ENCODE measurements at places on chromosomes 1 and 21. TPM values are rescaled to one million over a fixed set of nuclear protein-coding genes. Genes with fewer than 3 reads are reported as not detected.

Gene SLC16A4
- 1.7 TPM for total RNA-seq

Gene OR2T11
- total RNA-seq = not detected

DNA sequence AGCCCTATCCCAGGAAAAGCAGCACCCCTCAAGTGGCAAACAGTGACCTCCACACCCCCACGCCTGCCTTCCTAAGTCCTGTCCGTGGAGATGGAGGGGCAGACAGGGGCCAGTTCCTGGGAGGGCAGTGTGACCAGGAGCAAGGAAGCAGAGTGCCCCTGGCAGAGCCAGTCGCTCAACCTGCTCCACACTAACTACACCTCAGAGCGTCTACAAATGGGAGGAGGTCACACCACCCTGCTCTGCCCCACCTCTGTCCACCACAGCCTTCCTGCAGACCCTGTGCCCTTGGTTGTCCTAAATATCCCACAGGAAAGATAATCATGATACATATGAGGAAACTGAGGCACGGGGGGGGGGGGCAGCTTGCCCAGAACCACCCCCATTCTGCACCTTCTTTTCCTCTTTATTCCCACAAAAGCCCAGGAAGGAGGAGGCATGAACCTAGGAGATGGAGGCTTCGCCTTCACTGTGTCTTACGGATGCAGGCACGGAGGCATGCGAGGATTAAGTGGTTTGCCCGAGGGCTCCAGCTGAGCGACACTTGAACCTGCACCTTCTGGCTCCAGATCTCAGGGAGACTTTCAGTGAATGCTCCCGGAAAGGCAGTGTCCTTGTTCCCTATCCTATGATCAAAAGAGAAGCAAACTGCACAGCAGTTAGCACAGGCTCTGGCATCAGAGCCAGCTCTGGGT lies 42.7 kb upstream of the SELENON start:
- no peak overlapping the region for H3K27ac ChIP-seq
- H3K36me3 ChIP-seq = no peaks in the 10 kb centered on the region
- DNase-seq = no peak
- no peaks in the 10 kb centered on the region for H3K4me1 ChIP-seq

Gene CBR3
- 18.5 TPM for total RNA-seq

- no peaks in the 10 kb centered on the region for H3K36me3 ChIP-seq
- no peaks in the 10 kb centered on the region for H3K4me1 ChIP-seq
- no peak for DNase-seq
- no peak overlapping the region for H3K27ac ChIP-seq
Measured at GRCh38 chr1:54808443-54809207, 7.5 kb upstream of the TTC22 start.

DNA sequence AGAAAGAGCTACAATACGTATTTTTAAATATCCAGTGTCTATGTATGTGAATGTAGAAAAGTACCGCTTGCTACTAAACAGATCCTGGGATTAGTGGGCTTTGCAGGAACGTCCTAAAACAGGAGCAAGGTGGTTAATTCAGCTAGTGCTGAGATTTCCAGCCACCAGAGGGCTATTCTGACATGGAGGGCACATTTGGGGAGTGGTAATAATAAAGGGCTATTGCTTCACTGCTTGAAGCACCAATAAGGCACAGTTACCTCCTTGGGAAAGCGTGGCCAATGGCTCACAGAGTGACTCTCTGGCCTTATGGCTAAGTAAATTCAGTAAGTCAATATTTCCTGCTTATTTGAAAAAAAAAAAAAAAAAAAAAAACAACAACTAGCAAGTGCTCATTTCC lies 152.4 kb downstream of the GABPA start:
- no peaks in the 10 kb centered on the region for H3K36me3 ChIP-seq
- no peaks in the 10 kb centered on the region for H3K27me3 ChIP-seq
- no peak for DNase-seq
- H3K4me1 ChIP-seq = no peaks in the 10 kb centered on the region
- H3K27ac ChIP-seq = no peak overlapping the region

- H3K4me3 ChIP-seq = no peak overlapping the region
- peak; percentile 53 for DNase-seq
- H3K27ac ChIP-seq = peak overlapping the region; percentile 81
- no peaks in the 10 kb centered on the region for H3K36me3 ChIP-seq
- H3K27me3 ChIP-seq = no peaks in the 10 kb centered on the region
- H3K4me1 ChIP-seq = peaks cover 49% of the 10 kb centered on the region
Measured at GRCh38 chr1:42946120-42946898, 12.4 kb downstream of the SLC2A1 start.

DNA sequence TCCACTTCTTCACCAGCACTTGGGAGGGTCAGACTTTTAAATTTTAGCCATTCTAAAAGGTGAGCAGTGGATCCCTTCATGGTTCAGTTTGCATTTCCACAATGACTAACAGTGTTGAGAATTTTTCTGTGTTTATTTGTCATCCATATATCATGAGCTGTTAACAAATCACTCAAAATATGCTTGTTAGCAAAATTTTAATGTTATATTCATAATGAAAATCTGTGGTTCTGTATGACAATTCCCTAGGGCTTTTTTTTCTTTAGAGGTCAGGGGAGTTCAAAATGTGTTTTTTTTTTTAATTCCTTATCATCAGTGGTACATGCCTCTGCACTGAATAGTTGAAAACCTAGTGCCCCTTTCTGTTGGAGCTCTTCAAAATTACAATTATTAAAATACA lies 682.2 kb upstream of the ADGRL2 start:
- H3K27me3 ChIP-seq = no peaks in the 10 kb centered on the region
- H3K4me1 ChIP-seq = no peaks in the 10 kb centered on the region
- H3K36me3 ChIP-seq = no peaks in the 10 kb centered on the region
- H3K27ac ChIP-seq = no peak overlapping the region
- H3K4me3 ChIP-seq = no peak overlapping the region

DNA sequence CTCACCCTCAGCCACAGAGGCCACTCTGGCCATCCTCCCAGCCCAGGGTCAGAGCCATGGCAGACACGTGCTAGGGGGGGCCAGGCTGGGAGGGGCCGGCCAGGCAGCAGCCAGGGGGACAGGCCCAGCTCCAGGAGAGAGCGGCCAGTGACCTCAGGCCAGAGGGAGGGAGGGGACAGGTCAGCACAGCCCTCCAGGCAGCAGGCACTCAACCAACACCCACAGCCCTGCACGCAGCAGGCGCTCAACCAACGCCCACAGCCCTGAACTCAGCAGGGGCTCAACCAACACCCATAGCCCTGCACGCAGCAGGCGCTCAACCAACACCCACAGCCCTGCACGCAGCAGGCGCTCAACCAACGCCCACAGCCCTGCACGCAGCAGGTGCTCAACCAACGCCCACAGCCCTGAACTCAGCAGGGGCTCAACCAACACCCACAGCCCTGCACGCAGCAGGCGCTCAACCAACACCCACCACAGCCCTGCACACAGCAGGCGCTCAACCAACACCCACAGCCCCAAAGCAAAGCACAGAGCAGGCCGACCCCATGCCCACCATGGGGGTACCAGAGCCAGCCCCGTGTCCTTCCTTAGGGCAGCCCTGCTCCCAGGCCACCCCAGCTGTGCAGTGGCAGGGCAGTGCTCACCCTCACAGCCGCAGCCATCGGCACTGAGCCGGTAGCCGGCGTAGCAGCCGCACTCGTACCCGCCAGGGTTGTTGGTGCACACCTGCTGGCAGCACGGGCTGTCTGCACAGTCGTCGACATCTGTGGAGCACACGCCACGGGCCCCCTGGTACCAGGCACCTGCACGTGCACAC lies 55.9 kb downstream of the ARHGEF16 start:
- H3K36me3 ChIP-seq = no peaks in the 10 kb centered on the region
- no peak for DNase-seq
- no peaks in the 10 kb centered on the region for H3K4me1 ChIP-seq
- H3K4me3 ChIP-seq = no peak overlapping the region

- H3K36me3 ChIP-seq = no peaks in the 10 kb centered on the region
- no peak overlapping the region for H3K27ac ChIP-seq
- H3K4me3 ChIP-seq = no peak overlapping the region
- no peaks in the 10 kb centered on the region for H3K27me3 ChIP-seq
- peaks cover 4% of the 10 kb centered on the region for H3K4me1 ChIP-seq
- peak; percentile 64 for DNase-seq
Measured at GRCh38 chr1:202207292-202207691, 13.7 kb downstream of the LGR6 start.

Gene VTCN1
- 4.0 TPM for total RNA-seq

GRCh38 chr1:108645564-108646184 lies 15.2 kb downstream of the HENMT1 start:
- H3K4me3 ChIP-seq = no peak overlapping the region
- H3K27ac ChIP-seq = no peak overlapping the region
- DNase-seq = no peak
- H3K4me1 ChIP-seq = no peaks in the 10 kb centered on the region
- H3K36me3 ChIP-seq = no peaks in the 10 kb centered on the region
- no peaks in the 10 kb centered on the region for H3K27me3 ChIP-seq

DNA sequence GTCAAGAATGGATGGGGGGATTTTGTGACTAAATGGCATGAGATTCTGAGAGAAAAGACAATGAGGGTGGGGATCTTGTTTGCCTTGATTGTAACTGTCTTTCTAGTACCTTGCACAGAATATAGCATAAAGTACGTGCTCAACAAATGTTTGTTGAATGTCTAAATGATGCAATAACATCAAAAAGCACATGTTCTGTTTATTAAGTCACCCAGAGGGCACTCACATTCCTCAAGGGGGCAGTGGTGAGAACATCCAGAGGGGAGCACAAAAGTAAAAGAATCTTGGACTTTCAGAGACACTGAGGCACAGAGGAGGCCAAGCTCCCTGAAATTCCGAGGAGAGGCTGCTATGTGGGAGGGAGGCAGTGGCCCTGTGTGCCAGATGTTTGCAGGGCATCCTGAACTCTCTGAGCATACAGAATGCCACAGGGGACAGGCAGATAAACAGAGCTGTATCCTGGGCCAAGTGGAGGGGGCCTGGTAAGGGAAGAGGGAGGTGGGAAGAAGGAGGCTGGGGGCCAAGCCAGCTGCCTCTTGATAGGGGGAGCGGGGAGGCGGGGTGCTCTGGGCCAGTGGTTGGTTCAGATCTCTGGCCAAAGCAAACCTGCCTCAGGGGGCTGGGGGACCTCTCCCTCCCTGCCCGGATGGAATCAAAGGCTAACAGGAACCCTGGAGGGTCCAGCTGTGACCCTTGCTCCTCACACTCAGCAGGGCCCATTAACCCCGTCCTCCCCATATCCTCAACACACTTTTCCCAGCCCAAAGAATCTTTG lies 6.5 kb upstream of the ATP1A2 start:
- no peaks in the 10 kb centered on the region for H3K27me3 ChIP-seq
- no peaks in the 10 kb centered on the region for H3K36me3 ChIP-seq
- H3K27ac ChIP-seq = no peak overlapping the region
- no peak for DNase-seq
- no peak overlapping the region for H3K4me3 ChIP-seq

Gene CFHR1
- total RNA-seq = not detected

- peak overlapping the region; percentile 24 for H3K27ac ChIP-seq
- no peak for DNase-seq
- no peak overlapping the region for H3K4me3 ChIP-seq
- H3K36me3 ChIP-seq = no peaks in the 10 kb centered on the region
Measured at GRCh38 chr1:158002631-158003405, 9.4 kb downstream of the KIRREL1 start.

Gene ZNF648
- total RNA-seq = 0.34 TPM

Gene PRELP
- 43.2 TPM for total RNA-seq

Gene CELA2A
- total RNA-seq = not detected

DNA sequence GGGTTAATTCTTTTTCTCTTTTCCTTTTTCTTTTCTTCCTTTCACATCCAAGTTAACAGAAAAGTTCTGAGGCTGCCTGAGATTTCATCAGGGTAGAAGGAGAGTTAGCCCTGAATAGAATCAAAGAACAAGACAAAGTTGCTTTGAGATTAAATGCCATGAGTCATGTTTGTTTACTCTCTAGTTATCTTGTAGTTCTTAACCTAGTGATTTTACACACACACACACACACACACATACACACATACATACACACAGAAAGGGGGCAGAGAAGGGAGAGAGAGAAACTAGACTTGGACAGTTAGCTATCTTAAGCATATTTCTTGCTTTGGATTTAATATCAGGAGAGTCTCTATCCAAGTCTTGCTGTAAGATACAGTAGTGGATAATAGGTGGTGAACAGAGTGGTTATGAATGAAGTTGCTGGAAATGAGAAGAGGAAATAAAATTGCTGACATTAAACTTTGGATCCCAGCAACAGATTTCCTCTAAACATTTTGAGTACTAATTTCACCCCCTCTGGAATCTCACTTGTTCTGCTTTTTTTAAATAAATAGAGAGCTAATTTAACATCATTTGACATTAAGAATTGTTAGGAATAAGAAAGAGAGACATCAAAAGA lies 19.9 kb downstream of the PLA2G4A start:
- no peak overlapping the region for H3K4me3 ChIP-seq
- H3K27me3 ChIP-seq = no peaks in the 10 kb centered on the region
- no peak for DNase-seq
- H3K27ac ChIP-seq = no peak overlapping the region

Gene FAM167B
- 2.3 TPM for total RNA-seq

GRCh38 chr1:58996341-58997059 lies 212.7 kb upstream of the JUN start:
- H3K27ac ChIP-seq = no peak overlapping the region
- DNase-seq = no peak
- H3K27me3 ChIP-seq = no peaks in the 10 kb centered on the region
- no peak overlapping the region for H3K4me3 ChIP-seq

- no peaks in the 10 kb centered on the region for H3K4me1 ChIP-seq
- H3K4me3 ChIP-seq = peak overlapping the region; percentile 70
- DNase-seq = no peak
Measured at GRCh38 chr1:87334351-87335174, 5.9 kb downstream of the LMO4 start.

DNA sequence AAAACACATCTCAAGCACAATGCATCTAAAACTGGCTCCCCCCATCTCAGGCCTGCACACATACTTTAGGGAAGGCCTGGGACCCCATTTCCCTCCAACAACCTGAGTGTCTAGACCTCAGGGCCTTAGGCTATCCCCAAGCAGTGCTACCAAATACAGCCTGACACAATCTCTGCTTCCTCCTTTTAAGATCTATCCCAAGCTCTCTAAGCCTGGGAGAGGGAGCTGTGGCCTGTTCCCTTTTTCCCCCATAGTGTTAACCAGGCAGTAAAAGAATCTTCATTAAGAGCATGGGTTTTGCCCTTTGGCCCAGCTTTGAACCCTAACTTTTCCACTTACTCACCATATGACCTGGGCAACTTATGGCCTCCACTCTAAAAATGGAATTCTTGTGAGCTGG lies 10.8 kb upstream of the COL8A2 start:
- no peak overlapping the region for H3K4me3 ChIP-seq
- DNase-seq = no peak
- no peaks in the 10 kb centered on the region for H3K4me1 ChIP-seq
- peak overlapping the region; percentile 10 for H3K27ac ChIP-seq
- no peaks in the 10 kb centered on the region for H3K27me3 ChIP-seq
- H3K36me3 ChIP-seq = no peaks in the 10 kb centered on the region

All from prostate gland (tissue), 2 donors.